ENCODE measurements at places on chromosomes 5 and 9.

DNA sequence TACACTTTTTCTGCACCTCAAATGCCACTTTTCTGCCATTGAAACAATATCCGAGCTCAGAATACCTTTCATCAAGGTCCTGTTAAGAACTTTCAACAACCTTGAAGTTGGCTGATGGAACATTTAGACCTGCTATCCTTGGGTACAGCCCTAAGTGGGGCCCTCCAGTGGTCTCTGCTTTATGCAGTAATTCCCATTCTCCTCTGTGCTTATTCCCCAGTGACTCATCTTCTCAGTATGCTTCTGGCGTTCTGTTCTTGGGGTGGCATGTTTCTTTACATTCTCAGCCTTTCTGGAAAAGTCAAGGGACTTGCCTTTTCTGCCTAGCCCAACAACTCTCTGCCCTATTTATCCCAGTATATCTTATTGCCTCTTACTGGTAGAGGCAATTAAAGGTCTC is 7.1 kb downstream of the ANP32B start:
- DNase-seq: no peak

DNA sequence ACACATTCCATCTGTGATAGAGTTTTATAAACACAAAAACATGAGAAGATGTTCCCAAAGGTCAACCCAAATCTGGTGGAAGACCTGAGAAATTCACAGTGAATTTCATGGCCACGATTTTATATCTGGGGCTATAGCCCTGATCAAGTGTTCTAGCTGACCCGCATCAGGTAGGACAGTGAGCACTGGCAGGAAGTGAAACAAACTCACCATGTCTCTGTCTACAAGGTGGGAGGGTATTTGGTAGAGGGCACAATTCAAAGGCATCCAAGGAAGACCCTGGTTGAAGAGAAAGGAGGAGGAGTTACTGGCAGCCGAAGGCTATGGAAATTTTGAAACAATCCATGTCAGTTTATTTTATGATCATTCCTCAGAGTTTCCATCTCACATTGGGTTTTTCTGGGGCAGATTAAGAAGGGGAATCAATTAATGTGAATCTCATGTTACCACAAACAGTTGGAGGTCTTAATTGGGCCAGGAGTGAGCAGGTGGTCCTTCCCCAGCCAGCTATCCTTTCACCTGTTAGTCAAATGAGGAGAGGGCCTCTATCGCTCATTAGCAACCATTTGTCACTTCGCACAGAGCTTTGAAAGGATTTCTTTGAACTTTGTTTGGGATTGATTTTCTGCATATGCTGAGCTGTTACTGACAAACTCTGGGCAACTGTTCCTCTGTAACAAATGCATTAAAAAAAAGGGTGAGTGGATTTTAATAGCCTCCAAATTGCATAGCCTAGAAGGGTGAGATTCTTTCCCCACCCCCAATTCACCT is 612.0 kb upstream of the CLINT1 start:
- DNase-seq: no peak

DNA sequence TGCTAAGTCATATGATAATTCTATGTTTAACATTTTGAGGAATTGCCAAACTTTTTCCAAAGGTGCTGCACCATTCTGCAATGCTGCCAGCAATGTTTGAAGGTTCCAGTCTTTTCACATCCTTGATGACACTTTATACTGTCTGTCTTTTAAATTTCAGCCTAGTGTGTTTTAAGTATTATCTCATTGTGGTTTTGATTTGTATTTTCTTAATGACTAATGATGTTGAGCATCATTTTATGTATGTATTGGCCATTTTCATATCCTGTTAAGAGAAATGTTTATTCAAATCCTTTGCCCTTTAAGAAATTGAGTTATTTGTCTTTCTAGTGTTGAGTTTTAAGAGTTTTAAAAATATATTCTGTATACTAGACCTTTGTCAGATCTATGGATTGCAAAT is 5.0 kb upstream of the TEX48 start:
- DNase-seq: no peak

DNA sequence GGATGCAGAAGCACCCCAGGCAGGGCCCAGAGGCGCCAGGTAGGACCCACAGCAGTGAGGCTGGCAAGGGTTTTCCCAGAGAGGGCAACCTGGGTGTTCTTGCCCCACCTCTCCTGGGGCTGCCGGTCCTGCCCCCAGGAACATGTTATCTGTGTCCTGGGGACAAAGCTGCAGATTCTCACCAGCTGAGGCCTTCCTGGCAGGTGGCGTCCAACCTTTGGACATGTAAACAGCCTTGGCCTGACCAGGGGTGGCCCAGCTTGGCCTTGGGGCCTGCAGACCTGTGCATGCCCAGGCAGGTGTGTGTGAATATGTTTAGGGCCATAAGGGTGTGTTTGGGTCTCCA is 101.8 kb upstream of the LARP1 start:
- no peak for DNase-seq

DNA sequence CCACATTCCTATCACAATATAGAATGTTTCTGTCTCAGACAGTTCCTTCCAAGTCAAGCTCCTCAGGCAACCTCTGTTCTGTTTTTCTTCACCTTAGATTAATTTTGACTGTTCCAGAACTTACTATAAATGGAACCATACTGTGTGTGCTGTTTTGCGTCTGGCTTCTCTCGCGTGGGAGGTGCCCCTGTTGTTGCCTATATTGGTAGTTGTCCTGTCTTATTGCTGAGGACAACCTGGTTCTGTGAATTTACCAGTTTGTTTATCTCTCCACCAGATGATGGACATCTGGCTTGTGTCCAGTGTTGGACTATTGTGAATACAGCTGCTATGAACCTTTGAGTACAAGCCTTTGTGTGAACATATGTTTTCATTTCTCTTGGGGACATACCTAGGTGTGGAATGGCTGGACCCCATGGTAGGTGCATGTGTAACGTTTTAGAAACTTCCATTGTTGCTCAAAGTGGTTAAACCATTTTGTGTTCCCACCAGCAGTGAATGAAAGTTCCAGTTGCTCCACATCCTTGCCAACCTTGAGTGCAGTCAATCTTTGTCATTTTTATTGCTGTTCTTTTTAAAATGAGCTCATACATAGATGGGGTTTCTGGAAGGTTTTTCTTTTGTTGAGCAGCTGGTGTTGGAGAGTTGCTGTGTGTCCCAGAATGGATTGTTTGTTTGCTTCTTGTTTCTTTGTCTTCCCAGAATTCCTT is 18.1 kb downstream of the HMCN2 start:
- no peak for DNase-seq

DNA sequence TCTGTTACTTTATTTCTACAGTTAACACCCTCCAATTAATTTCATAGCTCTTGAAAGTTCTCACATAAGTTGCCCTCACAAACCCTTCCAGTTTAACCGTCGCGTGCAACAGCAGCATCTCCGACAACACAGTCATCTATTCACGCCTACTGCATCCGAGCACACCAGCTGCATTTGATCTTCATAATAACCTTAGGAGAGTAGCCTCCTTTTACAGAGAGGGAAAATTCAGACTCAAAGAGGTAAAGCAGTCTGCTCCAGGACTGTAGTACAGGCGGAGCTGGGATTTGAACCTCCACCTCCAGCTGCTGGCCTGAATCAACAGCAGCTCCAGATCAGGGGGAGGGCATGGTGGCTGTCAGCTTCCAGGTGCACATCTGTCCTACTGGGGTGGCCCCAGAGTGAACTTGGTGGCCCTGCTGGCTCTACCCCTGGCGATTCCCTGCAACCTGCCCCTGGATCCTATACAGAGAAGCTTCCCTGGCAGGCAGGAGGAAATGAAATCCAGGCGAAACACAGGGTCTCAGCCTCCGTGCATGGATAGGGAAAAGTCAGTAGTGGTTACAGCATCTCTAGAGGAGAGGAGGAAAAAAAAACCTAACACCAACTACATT is 71.6 kb upstream of the UNC5A start:
- DNase-seq: no peak

DNA sequence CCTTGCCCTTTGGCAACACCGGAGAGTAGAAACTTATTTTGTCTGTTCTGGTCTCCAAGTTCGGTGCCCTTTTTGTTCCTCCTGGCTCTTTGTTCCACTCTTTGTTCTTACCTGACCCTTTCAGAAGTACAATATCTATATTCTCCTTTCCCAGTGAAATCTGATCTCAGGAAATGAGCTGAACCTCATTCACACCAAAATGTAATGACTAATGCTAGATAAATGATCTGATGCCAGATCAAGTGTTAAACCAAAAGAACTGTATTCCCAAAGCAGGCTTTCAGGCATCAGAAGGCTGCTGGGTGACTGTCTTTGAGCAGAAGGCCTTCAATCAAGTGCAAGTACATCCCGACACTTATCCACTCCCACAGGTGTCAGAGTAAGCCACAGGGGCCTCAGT is 156.4 kb downstream of the SPOCK1 start:
- DNase-seq: no peak

DNA sequence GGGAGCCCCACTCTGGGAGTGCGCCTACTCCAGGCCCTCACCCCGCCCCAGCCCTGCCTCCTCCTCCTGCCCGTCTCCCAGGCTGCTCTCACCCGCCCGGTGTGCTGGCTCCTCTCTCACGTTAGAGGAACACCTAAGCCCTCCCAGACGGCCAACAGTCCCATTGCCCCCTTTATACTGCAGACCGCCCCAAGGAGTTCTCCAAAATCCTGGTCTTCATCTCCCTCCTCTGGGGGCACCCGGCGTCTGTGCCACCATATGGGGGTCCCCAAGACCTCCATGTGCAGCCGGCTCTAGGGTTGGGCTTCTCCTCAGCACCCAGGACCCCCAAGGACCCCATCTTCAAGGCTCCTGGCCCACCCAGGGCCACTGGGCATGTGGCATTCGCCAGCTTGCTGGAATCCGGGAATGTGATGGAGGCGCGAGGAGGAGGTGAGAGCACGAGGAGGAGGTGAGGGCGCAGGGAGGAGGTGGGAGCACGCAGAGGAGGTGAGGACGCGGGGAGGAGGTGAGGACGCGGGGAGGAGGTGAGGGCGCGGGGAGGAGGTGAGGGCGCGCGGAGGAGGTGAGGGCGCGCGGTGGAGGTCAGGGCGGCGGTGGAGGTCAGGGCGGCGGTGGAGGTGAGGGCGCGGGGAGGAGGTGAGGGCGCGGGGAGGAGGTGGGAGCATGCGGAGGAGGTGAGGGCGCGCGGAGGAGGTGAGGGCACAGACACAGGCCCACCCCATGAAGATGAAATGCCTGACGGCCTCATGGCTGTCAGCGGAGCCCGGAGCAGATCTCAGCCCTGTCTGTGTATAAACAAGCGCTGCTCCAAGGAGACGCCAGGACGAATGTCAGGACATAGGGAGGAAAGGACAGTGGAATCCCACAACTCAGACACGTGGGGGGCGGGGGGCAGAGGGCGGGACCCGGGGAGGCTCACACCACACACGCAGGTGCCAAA is 41.2 kb downstream of the EXD3 start:
- DNase-seq: no peak

GRCh38 chr9:116951588-116952435 is 264.7 kb downstream of the TRIM32 start:
- DNase-seq: no peak

- no peak for DNase-seq
Measured at GRCh38 chr9:15400281-15400941, 22.3 kb upstream of the SNAPC3 start.

DNA sequence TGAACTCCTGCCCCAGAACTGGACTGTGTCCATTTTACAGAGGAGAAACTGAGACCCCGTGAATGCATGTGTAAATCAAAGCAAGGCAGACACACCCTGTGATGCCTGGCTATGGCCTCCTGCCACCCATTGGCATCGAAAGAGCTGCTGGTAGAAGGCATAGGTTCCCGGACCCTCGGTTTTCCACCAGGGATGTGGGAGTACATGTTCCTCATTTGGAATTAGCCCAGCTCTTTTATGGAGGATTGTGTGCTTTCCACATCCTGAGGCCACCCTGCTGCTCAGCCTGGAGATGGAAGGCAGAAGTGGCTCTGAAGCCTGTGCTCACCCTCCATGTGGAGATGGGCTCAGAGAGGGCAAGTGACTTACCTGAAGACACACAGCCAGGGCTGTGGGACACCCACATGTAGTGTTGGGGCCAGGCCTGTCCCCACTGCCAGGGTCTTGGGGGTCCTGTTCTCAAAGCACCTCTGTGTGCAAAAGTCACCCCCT is 2.8 kb downstream of the SUSD3 start:
- DNase-seq: no peak

- no peak for DNase-seq
Measured at GRCh38 chr5:27619982-27620381, 581.6 kb upstream of the CDH9 start.
